ENCODE measurements at places on chromosomes 11 and 22.

GRCh38 chr22:41690476-41690875 lies 1.8 kb upstream of the SNU13 start:
- DNase-seq = no peak

- no peak for DNase-seq
Observed at GRCh38 chr11:46200537-46201281, 76.8 kb upstream of the CREB3L1 start.

- no peak for DNase-seq
Observed at GRCh38 chr22:36881504-36882245, 20.9 kb downstream of the NCF4 start.

- DNase-seq = no peak
Observed at GRCh38 chr11:96520939-96521338, 131.1 kb downstream of the JRKL start.

DNA sequence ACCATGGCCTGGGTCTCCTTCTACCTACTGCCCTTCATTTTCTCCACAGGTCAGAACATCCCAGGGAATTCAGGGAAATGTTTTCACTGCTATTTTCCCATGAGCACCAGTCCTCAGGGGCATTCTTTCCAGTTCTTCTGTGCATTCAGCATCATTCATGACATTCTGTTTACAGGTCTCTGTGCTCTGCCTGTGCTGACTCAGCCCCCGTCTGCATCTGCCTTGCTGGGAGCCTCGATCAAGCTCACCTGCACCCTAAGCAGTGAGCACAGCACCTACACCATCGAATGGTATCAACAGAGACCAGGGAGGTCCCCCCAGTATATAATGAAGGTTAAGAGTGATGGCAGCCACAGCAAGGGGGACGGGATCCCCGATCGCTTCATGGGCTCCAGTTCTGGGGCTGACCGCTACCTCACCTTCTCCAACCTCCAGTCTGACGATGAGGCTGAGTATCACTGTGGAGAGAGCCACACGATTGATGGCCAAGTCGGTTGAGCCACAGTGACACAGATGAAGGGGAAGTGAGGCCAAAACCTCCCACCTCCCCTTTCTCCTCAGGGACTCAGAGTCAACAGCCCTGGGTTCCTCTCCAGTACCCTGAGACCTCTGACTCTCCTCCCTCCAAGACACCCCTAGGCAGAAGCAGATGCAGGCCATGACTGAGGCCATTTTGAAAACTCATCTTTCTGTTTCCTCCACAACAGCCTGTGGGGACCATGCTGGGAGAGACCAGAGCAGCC lies 15.9 kb upstream of the IGLL5 start:
- no peak for DNase-seq

DNA sequence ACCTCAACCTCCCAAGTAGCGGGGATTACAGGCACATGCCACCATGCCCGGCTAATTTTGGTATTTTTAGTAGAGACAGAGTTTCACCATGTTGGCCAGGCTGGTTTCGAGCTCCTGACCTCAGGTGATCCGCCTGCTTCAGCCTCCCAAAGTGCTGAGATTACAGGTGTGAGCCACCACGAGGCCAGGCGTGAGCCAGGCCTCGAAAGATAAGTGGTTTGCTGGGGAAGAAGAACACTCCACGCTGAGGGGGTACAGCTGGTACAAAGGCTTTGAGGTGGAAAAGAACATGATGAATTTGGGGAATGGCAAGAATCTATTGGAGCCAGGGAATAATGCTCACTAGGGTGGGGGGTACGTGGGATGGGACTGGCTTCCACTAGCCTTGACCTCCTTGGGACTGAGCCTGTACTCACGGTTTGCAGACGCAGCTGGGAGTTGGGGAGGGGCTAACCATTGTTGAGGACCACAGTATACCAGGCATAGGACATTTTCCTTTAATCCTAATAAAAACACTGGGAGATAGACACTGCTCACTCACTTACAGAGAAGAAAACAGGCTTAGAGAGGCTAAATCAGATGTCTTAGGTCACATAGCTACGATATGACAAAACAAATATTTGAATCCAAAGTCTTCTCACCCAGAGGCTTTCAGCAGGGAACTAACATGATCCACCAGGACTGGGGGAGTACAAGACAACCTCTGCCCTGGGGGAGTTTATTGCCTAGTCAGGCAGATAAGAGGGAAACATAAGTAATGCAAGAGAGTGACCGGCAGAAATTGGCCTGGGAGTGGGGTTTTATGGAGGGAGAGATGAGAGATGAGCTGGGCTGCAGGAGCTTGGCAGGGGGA lies 4.9 kb downstream of the SLCO2B1 start:
- DNase-seq = no peak

DNA sequence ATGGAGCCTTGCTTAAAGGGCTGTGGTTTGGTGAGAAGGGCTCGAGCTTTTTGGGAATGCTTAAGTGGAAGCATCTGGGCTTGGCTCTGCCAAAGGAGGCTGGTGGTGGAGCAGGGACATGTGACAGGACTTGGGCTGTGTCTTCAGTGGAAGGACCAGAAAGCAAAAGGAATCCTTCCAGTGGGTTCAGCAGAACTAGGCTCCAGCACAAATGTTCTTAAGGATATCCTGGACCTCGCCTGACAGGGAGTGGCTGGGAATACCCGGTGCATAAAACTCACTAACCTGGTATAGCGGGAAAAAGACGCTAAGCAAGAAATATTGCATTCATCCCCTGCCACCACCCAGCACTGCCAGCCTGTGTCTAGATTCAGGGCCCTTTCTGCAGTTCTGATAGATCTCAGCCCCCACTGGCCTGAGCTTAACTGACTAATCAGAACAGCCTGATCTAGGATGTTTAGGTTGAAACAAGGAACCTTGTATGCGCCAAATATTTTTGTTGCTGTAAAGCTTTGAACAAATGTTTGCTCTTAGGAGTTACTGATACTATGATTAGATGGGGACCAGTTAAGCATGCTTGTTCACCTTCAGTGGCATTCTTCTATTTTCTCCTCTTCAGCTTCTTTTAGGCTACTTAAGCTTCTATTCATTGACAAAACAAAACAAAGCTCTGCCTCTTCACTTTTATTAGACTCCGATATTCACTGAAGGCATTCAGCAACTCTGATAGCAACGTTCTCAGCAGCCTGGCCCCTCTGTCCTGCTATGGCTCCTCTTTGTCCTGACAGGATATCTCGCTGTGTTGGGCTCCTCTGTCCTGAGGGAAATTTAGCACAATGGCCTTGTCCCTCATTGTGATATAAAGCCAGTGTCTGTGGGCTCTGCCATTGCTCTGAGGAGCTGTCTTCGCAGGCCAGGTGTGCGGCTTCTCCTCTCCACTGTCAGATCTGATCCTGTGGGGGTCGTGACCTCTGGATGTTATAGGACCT lies 25.0 kb downstream of the PPFIBP2 start:
- DNase-seq = no peak

GRCh38 chr22:41001722-41002122 lies 50.5 kb downstream of the RBX1 start:
- DNase-seq = no peak

All from CD4-positive, alpha-beta T cell treated with Interleukin-17A for 4 hours (primary cell).